Natural killer cell (primary cell): ENCODE measurements at places on chromosomes 7 and 10. TPM values are rescaled to one million over a fixed set of nuclear protein-coding genes. Genes with fewer than 3 reads are reported as not detected.

The OPN1SW gene
- total RNA-seq, result not detected

The ENTPD1 gene
- total RNA-seq, result 6.2 TPM

DNA sequence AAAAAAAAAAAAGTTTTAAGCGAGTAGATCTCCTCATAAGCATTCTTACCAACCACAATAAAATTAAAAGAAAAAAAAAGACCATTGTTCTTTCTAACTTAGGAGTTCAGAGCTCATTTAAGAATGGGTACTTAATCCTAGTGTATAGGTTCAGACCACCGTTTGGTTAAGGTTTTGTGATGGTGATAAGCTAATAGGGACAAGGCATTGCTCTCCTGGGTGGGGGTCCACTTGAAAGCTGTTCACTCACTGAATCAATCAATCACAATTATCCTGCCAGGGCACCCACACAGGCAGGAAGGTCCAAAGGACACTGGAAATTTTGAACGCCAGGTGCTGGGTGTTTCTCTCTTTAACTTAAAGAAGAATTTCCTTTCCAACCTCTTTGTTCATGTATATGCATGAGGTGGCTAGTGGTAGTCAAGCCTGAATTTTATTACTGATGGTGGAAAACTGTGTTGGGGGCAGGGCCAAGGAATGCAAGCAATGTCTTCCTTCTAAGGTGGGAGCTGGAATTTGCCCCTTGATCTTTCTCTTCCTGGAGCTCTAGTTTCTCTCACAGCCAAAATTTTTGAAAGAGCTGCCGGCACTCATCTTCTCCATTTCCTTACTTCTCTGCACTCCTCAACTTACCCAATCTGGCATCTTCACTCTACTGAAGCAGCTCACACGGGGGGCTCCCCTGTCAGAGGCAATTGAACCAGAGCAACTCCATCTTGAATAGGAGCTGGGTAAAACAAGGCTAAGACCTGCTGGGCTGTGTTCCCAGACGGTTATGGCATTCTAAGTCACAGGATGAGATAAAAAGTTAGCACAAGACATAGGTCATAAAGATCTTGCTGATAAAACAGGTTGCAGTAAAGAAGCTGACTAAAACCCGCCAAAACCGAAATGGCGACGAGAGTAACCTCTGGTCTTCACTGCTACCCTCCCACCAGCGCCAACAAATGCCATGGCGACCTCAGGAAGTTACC, 7.5 kb upstream of the FAM131B start:
- no peak overlapping the region for H3K27ac ChIP-seq
- DNase-seq, result no peak
- H3K27me3 ChIP-seq, result no peaks in the 10 kb centered on the region

DNA sequence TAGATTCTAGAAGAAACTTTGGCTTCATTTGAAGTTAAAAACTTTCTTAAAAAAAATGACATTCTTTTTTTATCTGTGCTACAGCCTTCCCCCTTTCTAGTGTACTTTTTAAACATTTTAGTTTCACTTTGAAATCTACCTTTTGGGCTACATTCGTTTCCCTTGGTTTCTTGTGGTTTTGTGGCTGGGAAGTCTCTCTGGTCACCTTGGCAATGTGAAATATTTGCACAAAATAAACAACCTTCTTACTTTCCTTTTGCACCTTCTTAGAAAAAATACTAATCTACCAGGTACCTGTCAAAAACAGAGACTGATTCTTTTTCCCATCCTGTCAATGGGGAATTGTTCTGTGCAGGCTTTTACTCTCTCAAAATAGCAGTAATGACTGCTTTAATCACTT, 350.2 kb downstream of the GATA3 start:
- no peaks in the 10 kb centered on the region for H3K36me3 ChIP-seq
- peaks cover 45% of the 10 kb centered on the region for H3K4me1 ChIP-seq
- H3K4me3 ChIP-seq, result peak overlapping the region; percentile 7
